Posterior cingulate gyrus (tissue), 11 donors: ENCODE measurements at places on chromosomes 1 and 21.

GRCh38 chr1:209527372-209527771 lies 56.1 kb upstream of the CAMK1G start:
- DNase-seq = no peak

DNA sequence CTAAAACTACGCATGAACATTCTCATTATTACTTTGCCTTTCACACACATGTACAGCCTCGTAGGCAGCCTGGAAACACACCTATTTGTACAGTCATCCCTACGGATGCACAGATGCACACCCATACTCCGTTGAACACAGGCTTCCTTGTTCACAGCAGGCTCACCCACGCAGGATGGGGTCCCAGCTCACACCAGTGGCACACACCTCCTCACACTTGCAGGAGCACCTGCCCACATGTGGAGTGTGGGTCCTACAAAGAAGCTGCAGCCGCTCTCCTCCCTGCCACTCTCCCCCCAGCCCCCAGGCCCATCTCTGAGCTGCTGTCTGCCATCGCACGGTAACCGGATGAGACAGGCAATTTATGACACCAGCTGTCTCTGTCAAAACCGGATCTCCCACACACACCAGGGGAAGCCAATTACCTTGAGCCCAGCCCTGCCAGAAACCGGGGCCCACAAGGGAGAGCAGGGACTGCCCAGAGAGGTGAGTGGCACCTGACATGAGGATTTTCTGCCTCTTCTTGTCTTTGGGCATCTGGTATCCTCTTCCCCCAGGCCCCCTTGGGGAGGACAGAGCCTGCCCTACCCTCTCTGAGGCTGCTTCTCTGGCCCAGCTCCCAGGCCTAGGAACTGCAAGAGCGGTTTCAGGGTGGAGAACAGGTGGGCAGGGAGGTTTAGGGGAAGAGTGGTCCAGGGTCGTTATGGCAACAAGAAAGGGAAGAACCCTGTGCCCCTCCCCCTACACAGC lies 175.4 kb downstream of the IGSF21 start:
- DNase-seq = no peak

DNA sequence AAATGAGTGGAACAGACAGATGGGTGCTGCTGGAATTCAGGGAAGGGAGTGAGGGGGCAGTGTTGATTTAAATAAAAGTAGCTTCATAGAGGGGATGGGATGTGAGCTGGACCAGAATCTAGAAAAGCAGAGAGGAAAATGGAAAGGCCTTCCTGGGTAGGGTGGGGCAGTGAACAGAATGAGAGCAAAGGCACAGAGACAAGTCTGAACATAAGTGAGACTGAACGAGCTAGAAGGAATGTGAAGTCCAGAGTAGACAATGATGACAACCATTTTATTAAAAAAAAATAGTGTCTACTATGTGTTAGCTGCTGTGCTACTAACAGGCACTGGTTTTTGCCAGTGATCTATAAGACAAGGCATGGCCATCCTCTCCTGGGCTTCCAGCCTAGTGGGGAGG lies 36.0 kb downstream of the ELK4 start:
- no peak for DNase-seq

DNA sequence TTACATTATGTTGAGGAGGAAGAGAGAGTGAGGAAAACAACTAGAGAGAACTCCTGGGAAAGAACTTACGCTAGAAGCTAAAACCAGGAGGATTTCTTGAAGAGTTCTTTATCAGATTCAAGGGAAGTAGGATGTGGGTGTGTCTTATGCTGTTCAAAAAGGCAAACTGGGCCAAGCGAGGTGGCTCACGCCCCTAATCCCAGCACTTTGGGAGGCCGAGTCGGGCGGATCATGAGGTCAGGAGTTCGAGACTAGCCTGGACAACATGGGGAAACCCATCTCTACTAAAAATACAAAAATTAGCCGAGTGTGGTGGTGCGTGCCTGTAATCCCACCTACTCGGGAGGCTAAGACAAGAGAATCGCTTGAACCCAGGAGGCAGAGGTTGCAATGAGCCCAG lies 23.1 kb downstream of the SMG7 start:
- DNase-seq = no peak

DNA sequence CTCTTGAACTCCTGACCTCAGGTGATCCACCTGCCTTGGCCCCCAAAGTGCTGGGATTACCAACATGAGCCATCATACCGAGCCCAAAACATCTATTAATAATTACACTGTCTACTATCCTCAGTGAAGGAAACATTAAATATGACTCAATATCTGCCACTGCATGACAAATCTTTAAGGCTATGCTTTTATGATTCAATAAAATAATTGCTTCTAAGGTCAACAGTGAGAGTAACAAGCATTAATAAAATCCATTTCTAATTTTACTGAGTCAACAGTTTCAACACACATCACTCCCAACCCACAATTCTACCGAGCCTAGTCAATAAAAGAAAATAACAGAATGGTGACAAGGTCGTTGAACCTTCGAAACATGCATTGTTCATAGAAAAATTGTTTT lies 125.5 kb upstream of the CHRM3 start:
- DNase-seq = no peak

DNA sequence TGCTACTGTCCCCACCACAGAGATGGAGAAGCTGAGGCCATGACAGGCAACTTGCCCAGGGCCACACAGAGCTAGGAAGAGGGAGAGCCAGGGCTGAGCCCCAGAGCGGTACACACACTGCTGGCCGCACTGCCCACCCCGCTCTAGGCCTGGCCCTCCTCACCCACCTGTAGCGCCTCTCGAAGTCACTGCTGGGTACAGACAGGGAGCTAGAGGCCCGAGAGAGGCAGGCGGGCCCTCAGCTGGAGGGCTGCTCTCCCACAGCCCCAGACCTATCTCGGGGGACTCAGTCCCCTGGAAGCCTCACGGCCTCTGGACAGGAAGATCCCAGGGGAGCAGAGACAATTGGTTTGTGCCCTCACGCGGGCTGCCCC lies 17.3 kb upstream of the PLEKHG5 start:
- DNase-seq = no peak

DNA sequence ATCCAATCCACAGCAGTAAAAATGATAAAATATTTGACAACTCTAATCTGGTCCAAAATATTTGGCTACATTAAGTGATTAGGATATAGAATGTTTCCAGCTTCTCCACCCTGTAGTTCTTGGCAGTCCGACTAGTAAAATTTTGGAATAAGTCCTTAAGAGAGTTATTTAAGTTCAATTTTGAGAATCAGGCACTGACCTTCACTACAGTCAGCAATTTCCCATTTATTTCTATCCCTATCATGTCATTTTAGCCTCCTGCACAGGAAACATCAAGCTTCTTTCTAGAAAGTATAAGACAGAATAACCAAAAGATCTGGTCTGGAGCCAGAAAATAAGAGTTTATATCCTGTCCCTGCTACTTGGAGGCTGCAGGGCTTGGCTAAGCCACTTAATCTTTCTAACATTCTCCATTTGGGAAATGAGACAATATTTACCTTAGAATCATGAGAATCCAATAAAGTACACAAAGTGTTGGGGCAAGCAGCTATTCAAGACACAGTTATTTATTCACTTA lies 162.2 kb downstream of the DPYD start:
- no peak for DNase-seq

DNA sequence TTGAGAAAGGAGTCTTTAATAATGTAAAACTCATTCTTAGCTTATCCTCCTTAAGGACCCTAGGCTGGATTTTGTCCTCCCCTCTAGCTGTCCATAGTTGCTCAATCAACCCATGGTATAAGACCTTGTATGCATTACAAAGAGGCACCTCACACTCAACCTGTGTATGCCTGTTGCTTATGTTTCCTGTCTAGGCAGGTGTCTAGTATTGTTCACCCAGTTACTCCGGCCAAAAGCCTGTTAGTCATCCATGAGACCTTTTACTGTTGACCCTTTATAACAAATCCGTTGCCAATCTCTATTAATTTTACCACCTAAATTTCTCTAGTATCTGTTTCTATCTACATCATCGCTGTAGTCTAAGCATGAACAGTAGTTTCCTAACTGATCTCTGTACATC lies 3.7 kb downstream of the LYPLAL1 start:
- DNase-seq = no peak

GRCh38 chr1:83996621-83997020 lies 2.3 kb downstream of the TTLL7 start:
- DNase-seq = no peak

GRCh38 chr1:29630756-29631155 lies 394.4 kb downstream of the PTPRU start:
- DNase-seq = no peak

GRCh38 chr1:16905110-16905867 lies 9.5 kb downstream of the RNU1-2 start:
- DNase-seq = no peak

DNA sequence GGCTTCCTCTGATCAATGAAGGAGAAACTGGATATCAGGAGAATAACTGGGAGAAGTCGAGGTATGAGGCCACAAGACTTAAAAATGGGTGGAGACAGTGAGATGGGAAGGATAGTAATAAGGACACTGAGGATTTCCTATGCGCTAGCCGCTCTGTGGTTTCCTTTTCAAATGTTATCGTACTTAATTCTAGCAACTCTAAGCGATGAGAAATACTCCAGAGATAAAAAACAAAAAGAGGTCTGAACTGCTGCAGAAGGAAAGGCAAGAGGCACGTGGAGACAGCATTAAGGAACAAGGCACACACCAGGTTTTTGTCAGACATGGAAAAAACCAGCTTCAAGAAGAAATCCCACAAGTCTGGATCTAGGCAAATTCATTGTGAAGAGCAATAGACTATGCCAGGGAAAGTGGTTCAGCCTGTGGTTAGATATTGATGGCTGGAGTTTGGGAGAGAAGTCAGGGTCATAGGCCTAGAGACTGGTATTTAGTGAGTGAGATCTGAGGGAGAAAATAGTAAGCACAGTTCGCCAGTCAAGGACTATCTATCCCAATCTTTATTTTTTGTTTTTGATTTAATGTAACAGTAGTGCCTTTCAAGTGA lies 5.3 kb downstream of the CLCA2 start:
- no peak for DNase-seq

DNA sequence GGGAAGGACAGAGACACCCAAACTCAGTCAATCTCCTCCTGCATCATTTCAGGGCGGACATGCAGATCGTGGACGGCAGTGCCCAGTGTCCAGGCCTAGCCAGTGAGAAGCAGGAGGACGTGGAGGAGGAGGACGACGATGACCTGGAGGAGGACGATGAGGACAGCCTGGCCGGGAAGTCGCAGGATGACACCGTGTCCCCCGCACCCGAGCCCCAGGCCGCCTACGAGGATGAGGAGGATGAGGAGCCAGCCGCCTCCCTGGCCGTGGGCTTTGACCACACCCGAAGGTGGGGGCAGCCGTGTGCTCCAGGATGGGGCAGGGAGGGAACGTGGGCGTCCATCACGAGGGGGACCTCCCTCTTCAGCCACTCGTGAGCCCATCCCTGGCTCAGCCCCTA lies 23.6 kb upstream of the ARHGEF16 start:
- DNase-seq = no peak

DNA sequence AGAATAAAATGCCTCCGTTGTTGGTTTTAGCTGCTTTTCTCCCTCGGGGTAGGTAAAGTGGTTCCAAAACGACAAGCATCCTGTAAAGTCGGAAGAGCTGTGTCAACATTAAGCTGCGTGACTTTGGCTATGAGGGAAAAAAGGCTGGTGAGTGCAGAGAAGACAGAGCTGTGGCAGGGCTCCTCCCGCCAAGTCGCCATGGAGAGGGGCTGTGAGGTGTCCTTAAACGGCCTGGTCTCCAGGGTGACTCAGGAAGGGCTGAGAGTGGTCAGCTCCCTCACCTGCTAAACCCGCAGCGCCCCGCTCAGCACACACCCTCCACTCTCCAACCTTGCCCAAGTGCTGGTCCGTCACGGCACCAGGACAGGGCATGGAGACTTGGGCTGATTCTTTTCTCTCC lies 91.6 kb upstream of the SAMD11 start:
- DNase-seq = no peak

- no peak for DNase-seq
Measured at GRCh38 chr1:172376431-172376830, 44.1 kb upstream of the C1orf105 start.

DNA sequence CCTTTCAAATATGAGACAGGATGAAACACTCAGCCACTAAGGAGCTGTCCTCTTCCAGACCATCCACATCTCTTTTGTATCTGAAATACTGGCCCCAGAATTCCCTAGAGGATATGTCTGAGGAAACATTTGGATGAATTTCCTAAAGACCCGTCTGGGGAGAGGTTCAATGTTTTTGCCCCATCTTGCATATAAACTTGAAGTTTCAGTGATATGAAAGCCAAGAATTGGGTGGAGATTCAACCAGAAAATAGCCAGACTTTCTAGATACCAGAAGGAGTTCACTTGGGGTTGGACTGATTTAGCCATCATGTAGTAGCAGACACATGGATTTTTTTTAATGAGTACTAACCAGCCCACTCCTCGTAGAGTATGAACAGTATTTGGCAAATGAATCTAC lies 182.0 kb downstream of the PLPP3 start:
- no peak for DNase-seq

- DNase-seq = no peak
Measured at GRCh38 chr1:239718997-239719628, 332.7 kb downstream of the CHRM3 start.

DNA sequence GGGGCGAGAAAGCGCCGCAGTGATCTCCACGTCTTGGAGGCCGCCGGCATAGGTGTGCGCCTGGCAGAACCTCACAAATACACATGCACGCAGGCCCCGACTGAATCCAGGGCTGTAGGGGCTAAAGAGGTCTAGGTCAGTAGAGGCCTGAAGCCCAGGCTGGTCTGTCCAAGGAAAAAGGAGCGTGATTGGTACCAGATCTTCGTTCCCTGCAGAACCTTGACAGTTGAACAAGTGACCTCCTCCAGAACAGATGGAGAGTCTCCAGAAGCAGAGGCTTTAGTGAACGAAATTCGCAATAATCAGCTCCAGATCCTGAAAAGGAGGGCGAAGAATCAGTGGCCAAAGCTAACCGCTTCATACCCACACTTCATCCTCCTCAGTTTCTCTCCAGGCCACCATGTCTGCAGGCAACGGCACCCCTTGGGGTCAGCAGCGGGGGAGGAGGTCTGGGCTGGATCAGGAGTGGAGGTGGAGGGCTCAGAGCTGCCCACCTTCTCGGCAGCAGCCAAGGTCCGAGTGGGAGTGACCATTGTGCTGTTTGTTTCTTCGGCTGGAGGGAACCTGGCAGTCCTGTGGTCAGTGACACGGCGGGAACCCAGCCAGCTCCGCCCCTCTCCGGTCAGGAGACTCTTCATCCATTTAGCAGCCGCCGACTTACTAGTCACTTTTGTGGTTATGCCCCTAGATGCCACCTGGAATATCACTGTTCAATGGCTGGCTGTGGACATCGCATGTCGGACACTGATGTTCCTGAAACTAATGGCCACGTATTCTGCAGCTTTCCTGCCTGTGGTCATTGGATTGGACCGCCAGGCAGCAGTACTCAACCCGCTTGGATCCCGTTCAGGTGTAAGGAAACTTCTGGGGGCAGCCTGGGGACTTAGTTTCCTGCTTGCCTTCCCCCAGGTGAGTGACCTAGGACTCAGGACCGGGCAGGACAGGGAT lies 749 bp upstream of the PEX11B start:
- DNase-seq = peak; percentile 30

DNA sequence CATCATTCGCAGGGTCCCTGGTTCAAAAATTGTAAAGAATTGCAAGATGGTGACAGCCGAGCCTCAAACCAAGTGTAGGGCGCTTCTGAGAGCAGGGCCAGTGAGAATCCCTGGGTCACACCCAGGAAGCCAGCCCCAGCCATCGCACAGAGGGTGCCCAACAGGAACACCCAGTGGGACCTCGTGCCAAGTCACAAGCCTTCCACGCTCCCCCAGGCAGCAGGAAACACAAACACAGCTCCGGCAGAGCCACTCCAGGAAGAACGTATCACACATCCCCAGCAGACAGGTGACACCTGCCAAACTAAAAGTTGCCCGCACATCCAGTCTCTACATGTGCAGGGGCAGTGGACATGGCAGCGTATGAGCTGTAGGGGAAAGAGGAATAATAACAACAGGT lies 20.2 kb downstream of the DHRS3 start:
- DNase-seq = no peak

GRCh38 chr1:171590022-171590421 lies 32.0 kb upstream of the MYOCOS start:
- DNase-seq = no peak
